ENCODE measurements at places on chromosomes 2 and 18.

DNA sequence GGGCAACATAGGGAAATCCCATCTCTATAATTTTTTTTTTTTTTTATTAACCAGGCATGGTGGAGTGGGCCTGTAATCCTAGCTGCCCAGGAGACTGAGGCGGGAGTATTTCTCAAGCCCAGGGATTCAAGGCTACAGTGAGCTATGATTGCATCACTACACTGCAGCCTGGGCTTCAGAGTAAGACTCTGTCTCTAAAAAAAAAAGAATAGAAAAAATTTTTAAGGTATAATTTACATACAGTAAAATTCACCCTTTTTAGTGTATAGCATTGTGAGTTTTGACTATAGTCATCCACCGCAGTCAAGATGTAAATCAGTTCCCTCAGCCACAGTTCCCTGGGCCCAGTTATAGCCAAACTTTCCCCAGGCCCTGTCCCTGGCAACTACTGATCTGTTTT, 57.1 kb upstream of the MSH6 start:
- DNase-seq, result no peak

DNA sequence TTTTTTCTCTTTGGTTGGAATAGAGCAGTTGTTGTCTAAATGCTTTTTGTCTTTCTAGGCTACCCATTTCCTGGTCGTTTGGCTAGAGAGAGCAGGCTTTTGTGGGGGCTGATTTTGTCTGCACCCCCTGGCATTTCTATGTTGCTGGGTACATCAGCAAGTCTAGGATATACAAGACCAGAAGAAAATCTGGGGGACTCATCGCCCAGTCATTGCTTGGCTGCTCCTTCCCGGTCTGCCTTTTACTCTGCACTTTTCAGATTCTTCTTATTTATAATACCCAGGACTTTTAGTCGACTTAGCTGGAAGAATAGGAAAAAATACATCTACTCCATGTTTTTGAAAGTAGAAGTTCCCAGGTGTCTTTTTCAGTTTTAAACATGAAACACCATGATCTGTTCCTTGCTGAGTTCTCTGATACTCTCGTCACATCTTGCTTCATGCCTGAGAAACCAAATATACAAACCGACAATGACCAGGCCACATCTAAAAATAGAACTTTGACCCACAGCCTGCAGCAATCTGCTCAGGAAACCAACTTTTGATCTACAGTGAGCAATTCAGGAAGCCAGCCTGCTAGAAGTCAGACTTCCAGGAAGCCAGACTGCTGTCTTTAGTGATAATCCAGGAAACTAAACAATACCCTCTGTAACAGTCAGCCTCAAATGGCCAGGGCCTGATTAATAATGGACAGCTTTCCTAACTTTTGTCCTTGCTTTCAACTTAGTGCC, 163.8 kb upstream of the MEX3C start:
- no peak for DNase-seq

DNA sequence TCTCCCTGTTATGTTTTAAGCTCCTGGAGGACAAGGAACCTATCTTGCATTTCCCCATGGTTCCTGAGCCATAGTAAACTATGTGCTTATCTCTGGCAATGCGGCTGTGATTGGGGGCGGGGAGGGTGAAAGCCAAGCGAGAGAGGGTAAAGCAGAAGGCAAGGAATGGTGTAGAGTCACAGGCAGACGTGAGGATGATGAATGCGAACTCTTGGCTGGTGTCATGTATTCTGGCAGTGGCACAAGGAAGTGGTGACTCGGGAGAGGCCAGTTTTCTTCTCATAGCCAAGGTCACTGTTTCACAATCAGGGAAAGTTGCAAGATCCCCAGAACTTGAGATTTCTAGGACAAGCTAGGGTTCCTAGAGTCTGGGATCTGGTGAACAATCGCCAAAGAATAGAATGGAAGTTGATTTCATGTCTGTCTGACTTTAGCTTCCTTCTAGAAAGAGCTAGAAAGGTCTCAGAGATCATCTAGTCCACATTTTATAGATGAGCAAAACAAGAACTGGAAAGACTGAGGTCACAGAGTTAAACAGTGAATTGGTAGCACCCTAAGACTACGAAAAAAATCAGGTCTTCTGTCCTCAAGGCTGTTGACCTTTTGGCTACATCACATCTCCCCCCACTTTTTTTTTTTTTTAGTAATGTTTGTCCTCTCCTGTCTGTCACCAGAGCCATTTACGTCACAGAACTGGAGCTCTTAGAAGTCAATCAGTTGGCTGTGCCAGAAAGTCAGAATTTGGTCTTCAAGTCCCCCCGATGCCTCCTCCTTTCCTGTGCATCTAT, 137.0 kb downstream of the BCL11A start:
- no peak for DNase-seq

- no peak for DNase-seq
Measured at GRCh38 chr2:105886687-105887086, 142.0 kb downstream of the NCK2 start.

DNA sequence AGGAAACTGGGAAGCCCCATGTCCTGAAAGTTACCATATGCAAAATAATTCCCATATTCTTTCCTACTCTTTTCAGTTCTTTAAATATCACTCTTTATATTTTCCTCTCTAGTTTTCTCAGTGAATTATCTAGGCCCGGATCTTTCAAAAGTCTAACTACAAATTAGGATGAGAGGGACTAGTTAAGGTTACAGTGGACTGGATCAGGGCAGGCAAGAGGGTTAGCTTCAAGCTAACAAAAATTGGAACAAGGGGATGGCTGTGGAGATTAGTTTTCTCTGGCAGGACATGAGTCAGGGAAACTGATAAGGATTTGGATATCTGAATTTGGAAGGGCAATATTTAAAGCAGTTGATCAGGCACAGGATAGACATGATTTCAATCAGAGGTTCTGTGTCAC, 30.4 kb upstream of the BBS5 start:
- DNase-seq, result no peak

GRCh38 chr18:56569416-56569815, 69.0 kb downstream of the TXNL1 start:
- no peak for DNase-seq

- peak; percentile 68 for DNase-seq
Measured at GRCh38 chr18:58605027-58606020, 23.6 kb downstream of the ALPK2 start.

DNA sequence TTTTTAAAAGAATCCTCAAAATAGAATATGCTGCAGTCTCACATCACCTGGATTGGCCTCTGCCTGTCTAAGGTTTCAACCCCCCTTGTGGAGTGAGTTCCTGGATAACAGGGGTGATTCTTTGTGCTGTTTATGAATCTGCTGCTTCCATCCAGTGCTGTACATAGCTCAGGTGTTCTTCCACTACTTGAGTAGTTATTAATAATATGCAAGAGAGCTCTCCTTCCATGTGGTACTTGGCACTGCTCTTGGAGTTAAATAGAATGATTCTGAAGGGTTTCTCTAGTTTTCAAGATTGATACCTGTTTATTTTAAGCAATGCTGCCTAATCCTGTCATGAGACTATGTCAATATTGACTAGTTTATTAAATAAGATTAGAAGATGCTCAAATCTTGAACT, 273.6 kb downstream of the RDH14 start:
- DNase-seq, result no peak

GRCh38 chr18:54506516-54507261, 84.4 kb upstream of the DYNAP start:
- no peak for DNase-seq

DNA sequence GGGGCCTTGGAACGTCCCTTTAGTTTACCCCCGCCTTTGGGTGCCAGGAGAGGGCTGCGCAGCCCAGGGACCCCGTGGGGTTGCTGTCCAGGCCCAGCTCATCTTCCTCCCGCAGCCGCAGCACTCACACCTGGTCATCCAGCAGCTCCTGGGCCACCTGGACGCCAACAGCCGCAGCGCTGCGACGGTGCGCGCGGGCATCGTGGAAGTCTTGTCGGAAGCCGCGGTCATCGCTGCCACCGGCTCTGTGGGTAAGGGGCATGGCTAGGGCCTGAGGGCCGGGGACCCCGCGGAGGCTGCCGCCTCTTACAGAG, 37.2 kb downstream of the POMC start:
- DNase-seq, result no peak

DNA sequence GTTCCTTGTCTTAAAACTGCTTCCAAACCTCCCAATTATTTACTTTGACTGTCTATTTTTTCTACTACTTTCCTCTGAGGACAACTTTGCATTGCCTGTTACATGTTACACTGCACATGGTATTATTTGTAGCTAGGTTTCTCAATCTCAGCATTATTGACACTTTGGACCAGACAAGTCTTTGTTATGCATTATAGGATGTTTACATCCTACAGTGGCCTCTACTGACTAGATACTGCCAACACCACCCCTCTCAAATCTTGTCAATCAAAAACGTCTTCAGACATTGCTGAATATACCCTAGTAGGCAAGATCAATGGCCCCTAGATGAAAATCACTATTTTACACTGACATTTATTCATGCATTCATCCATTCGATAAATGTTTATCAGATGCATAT, 129.6 kb upstream of the DNAJC10 start:
- no peak for DNase-seq

DNA sequence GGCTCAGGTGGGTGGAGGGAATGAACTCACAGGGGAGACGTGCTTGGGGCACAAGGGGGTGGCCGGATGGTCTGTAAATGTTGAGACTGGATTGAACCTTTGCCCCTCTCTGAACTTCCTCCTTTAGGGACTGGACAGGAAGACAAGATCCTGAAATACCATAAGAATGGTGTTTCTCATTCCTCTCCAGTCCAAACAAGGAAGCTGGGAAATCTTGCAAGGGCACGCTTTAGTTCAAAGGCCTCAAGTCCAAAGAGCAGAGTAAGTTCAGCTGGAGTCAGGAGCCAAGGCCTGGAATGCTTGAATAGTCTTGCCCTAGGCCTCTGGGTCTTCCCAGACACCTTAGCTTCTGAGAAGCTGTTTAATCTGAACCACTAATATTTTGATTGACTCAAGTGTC, 52.4 kb upstream of the SIX3 start:
- no peak for DNase-seq

DNA sequence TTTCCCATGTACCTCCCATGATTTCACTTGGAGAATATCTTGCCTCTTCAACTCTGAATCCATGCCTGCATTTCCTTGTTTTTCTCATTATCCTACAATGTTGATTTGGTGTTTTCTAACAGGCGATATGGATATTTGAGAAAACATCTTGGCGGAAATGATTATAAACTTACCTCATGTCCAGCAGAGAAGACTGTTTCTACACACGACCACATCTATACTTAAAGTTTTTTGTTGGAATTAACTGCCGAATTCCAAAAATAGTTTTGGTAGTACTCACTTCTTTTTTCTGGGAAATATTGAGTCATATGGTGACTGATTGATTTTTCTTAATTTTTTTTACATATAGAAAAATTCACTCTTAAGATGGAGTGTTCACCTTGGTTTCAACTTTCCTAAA, 41.4 kb upstream of the TMEFF2 start:
- no peak for DNase-seq

DNA sequence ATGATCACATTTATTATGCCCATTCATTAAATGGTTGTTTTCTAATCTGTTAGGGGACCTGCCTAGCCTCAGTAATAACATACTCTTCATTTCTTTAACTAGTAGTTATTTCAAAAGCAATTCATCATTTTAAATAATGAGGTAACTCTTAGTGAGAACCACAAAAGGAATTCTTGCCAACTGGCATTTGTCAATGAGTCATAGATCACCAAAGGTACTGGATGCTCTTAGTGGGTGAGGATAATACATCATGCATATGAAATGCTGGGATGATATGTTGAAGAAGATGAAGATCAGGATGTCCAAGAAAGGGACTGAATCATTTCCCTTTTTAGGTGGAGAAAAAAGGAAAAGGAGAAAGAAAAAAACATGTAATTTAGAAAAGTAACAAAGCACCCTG, 826.2 kb upstream of the DDX18 start:
- no peak for DNase-seq

DNA sequence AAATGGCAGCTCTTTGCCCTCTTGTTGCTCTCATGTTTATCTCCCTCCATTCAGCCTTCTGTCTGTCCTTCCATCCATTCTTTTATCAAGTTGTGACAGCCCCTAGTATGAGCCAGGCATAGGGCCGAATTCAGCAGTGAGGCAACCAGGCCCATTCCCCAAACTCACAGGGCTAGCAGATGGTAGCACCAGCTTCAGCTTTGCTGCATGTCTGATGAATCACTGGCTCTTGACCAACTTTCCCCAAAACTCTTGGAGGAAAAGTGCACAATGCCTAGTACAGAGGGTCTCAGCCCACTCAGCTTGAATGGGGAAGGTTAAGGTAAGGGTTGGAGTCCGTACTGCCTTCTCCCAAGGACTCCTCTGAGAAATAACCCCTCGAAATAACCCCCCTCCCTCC, 35.7 kb downstream of the NPAS2 start:
- no peak for DNase-seq

- DNase-seq, result no peak
Measured at GRCh38 chr2:42142547-42143184, 26.5 kb upstream of the EML4 start.

- DNase-seq, result no peak
Measured at GRCh38 chr18:26771524-26771923, 94.0 kb downstream of the AQP4 start.

- DNase-seq, result no peak
Measured at GRCh38 chr2:9877726-9878125, 34.5 kb downstream of the TAF1B start.

GRCh38 chr18:78782951-78783563, 196.6 kb upstream of the SALL3 start:
- DNase-seq, result no peak

DNA sequence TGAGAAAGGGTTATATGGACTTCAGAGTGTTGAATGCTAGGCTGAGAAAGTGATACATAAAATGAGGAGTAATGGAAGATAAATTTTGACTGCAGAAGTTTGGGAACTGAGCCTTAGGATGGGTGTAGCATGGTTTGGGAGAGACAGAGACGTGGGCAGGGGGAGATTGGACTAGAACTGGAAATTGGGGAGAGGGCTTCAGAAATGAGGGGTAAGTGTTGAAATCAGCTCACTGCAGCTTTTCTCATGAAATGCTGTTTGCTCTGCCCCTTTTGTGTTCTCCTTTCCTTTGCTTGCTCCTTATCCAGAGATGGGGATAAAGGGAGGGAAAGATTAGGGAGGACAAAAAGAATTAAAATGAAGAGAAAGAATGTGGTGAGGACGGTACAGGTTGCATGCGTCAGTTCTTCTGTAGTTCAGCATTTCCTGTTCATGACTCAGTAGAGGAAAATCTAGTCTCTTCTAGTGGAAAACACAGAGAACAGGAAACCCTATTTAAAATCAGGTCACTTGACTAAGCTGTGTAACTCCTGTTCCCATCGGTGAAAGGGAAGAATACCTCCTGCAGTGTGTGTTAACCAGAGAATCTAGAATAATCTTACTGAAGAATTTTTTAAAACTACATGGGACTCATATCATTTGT, 105.6 kb downstream of the CRIM1 start:
- DNase-seq, result peak; percentile 23
